ENCODE measurements at places on chromosomes 7 and 10. TPM values are rescaled to one million over a fixed set of nuclear protein-coding genes. Genes with fewer than 3 reads are reported as not detected.
A peak's percentile ranks its signal among the peaks of the same experiment; 100 is the strongest.

DNA sequence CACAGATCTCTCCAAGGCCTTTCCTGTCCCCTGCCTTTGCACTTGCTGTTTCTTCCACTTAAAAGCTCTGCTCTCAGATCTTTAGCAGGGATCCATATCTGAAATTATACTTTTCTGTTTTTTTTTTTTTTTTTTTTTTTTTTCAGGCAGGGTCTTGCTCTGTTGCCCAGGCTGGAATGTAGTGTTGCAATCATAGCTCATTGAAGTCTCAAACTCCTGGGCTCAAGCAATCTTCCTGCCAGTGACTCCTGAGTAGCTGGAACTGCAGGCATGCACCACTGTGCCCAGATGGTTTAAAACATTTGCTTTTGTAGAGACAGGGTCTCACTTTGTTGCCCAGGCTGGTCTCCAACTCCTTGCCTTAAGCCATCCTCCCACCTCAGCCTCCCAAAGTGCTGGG, 5.0 kb upstream of the TSPAN15 start:
- H3K36me3 ChIP-seq: no peaks in the 10 kb centered on the region
- H3K4me3 ChIP-seq: no peak overlapping the region
- peaks cover 19% of the 10 kb centered on the region for H3K4me1 ChIP-seq
- no peaks in the 10 kb centered on the region for H3K27me3 ChIP-seq
- no peak overlapping the region for H3K27ac ChIP-seq

DNA sequence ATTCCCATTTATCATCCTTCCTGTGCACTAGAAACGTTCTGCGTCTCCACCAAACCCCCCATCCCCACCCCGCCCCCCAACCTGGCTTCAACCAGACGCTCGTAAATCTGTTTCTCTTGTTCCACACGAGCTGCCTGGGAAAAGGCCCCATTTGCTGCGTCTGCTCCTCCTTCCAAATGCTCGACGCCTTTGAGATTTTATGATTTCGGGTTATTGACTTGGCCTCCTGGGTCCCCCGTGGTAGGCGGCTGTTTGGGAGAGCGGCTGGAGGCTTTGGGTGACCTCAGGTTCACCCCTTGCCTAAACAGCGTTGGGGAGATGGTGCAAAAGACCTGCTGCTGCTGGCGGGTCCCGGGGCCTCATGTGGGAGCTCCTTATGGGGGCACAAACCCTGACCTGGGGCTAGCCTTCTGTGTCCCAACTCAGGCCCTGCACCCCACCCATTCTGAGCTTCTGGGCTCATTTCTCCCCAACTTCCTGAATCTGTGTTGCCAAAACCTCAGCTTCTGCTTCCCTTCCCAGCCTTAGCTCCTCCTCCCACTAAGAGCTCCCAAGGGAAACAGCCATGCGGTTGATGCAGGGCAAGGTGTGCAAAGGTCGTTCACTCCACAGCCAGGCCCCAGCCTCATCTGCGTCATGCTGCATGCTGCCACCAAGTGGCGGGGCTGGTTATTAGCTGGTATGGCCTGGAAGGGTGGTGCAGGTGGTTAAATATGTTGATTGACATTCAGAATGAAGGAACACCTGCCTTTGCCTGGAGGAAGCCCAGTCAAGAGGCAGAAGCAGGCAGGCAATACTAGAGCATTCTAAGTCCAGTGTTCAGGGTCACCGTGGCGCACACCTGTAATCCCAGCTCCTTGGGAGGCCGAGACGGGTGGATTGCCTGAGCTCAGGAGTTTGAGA, 49.1 kb upstream of the ELN start:
- no peak overlapping the region for H3K27ac ChIP-seq
- no peak overlapping the region for H3K4me3 ChIP-seq
- peak; percentile 15 for DNase-seq

DNA sequence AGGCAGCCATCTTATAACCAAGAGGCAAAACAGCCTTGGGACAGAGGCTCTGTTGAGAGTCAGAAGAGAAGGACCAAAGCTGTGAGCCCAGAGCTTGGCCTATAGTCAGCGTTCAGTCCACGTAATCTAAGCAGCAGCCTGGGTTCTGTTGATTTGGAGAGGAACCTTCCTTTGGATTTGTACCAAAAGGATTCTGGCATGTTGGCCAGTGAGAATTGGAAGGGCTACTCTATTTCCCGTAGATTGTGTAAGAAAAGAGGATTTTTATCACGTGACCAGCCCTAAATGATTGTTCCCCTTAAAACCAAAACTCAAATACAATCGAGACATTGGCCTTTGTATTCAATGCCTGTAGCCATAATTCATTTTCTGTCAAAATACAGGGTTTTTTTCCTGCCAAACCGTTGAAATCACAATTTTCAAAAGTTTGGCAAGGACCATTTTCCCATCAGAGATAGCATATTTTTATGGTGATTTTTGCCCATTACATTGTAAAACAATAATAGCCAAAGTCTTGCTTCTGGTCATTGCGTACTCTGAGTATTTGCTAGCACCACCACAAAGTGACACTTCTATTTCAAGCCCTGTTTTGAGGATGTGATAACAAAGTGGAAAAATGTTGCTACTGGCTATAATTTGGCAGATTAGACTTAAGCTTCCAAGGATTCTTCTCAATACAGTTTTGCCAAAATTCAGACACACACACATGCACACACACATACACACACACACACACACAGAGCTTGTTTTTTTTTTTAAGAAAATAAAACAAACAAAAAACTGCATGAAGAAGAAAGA, 23.1 kb upstream of the BMPER start:
- H3K4me1 ChIP-seq: no peaks in the 10 kb centered on the region
- no peak overlapping the region for H3K27ac ChIP-seq
- H3K27me3 ChIP-seq: peaks cover 6% of the 10 kb centered on the region
- no peak overlapping the region for H3K4me3 ChIP-seq
- no peaks in the 10 kb centered on the region for H3K36me3 ChIP-seq
- no peak for DNase-seq

- H3K27ac ChIP-seq: no peak overlapping the region
- DNase-seq: no peak
- H3K4me3 ChIP-seq: no peak overlapping the region
- no peaks in the 10 kb centered on the region for H3K4me1 ChIP-seq
- H3K36me3 ChIP-seq: no peaks in the 10 kb centered on the region
These were observed 777.3 kb downstream of the CCSER2 start for GRCh38 chr10:85105614-85106255.

Gene FAM180A
- not detected for total RNA-seq

Gene CYP2W1
- total RNA-seq: not detected

Gene PNLIPRP2
- total RNA-seq: not detected

Gene FAM24B
- 7.1 TPM for total RNA-seq

DNA sequence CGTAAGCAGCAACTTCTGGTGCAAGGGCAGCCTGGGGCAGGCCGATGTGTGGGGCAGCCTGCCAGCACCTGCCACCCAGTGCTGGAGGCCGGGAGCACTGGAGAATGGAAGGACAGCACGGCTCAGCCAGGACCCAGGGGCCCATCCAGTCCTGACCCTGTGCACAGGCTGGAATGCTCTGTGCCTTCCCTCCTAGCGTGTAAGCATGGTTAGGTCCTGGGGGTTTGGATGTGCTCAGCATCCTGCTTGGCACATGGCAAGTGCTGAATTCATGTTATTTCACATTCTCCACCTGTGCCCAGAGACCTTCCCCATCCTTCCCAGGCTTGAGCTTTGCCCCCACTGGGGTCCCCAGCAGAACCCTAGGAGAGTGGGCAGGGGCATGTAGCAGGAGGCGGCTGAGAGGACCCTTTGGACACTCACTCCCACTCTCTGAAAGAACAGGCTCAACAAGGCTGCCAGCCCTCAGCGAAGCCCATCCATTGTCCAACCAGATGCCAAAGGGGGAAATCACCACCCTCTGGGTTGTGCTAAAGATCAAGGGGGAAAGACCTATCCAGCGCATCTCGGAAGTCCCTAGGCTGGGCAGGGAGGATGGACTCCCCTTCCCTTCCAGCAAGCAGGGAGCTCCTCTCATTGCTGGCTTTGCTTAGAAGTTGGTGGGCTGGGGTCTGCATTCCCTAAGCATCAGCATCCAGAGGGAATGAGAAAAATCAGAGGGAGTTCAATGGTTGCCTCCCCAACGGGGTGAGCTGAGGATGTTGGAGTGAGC, 29.7 kb downstream of the ANXA8 start:
- no peaks in the 10 kb centered on the region for H3K27me3 ChIP-seq
- H3K4me3 ChIP-seq: no peak overlapping the region
- no peaks in the 10 kb centered on the region for H3K36me3 ChIP-seq
- H3K27ac ChIP-seq: no peak overlapping the region

Gene ZNF488
- total RNA-seq: not detected

Gene CNPY1
- total RNA-seq: not detected

DNA sequence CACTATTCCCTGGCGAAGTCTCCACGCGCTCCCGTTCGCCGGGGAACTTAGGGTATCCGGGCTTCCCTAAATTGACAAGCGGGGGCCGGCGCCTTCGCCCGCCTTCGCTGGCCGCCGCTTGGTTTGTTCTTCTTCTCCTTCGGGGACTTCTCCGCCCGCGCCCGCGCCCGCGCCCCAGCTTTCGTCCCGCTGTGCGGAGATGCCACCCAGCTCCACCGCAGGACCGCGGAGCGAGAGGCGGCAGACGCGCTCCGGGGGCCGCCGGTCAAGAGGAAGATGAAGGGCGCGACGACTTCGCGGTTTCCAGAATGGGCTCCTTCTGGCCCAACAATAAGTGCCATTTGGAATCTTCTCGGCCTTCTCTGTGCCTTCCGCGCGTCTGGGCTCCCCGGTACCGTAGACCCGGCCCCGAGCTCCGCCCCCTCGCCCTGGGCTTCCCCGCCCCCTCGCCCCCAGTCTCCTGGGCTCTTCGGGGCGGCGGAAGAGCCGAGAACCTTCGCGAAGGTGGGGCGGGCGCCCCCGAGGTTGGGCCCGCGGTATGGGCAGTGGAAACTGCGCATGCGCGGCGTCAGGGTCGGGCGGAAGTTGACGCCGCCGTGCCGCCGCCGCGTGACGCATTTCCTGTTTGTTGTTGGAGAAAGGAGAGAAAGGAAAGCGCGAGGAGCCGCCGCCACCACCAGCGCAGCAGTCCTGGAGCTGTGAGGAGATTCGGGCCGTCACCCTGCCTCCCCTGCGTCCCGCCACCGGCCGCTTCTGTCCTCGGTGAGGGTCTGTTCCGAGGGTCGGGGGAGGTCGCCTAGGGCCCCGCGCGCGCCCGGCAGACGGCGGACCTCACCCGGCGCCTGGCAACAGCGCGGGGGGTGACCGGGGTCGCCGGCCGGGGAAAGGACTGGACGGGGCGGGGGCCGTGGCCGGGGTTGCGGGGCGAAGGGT, at the start of gene DNAJB6:
Gene DNAJB6 (plus strand): TSS at position 622 of the 933 bp plus-strand sequence. CDS start 21,569 bp downstream, outside the sequence.
- peak within 1 kb of the TSS; percentile 95 for H3K4me3 ChIP-seq
- no peaks in the 10 kb centered on the region for H3K36me3 ChIP-seq
- H3K27ac ChIP-seq: peak within 1 kb of the TSS; percentile 87

DNA sequence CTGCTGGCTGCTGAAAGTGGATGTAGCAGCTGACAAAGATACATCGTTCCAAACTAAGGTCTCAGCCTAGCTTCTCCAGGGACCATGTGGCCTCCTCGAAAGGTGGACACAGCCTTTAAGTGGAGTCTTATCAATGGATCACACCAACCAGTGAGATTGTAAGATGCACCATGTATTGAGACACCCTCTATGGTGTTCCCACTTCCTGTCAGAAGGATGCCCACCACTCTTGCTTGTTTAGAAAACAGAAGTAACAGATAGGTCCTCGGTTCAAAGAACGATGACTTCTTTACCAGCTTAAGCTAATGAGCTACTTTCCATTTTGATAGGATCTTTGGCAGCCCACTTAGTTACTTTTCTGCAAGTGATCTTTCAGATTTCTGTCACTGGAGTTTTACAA, 34.3 kb downstream of the SLC25A13 start:
- no peak overlapping the region for H3K27ac ChIP-seq
- DNase-seq: no peak

DNA sequence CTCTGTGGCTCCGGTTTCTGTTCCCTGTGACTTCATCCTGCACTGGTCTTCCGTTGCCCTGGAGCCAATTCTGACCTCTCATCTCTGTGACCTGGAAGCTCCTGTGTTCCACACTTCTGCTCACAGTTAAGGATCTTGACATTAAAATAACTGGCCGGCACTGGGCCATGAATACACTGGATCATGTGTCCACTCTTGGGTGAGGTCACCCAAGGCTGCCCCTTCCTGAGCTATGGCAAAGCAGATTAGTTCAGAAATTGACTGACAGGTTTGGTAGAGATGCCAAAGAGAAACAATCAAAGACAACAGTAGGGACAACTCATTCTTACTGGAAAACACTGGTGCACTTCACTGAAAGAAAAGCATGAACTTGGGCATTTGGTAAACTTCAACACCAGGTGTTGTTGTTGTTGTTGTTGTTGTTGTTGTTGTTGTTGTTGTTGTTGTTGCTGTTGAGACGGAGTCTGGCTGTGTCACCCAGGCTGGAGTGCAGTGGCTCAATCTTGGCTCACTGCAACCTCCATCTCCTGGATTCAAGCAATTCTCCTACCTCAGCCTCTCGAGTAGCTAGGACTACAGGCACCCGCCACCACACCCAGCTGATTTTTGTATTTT, 36.7 kb upstream of the GRID1 start:
- H3K36me3 ChIP-seq: no peaks in the 10 kb centered on the region
- no peak for DNase-seq
- H3K4me1 ChIP-seq: peaks cover 30% of the 10 kb centered on the region
- H3K4me3 ChIP-seq: no peak overlapping the region

Data from CD4-positive, alpha-beta T cell (primary cell).